ENCODE measurements at places on chromosomes 3 and 15.

DNA sequence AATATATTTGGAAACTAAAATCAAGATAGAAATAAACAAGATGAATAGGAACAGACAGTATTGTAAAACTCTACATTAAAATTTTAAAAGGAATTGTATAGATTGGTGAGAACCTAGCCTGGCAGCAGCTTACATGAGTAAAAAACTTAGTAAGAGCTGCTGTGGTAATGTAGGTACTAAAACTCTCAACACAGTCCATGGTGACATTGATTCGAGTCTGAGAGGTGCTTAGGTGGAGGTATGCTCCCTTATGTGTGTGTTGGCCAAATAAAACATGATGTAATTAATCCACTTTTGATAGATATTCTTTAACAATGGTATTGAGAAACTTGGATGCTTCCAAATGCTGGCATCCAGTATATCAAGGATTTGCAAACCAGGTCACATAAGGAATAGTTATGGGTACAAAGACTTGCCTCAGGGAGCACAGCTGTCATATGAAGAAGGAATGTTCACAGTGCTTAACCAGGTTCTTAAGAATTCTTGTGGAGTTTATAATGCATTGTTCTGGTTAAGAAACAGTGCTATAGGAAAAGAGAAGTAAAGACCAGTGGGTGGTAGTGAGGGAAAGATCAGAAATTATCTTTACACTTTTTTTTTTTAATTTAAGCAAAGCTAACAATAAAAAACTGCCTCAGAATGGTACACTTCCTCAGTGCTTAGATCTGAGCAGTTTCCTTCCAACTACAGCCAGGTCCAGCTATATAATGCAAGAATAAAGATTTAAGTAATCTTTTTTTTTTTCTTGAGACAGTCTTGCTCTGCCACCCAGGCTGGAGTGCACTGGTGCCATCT, 24.6 kb upstream of the IL20RB start:
- no peak for DNase-seq

- no peak for DNase-seq
Observed at GRCh38 chr3:53114412-53115074, 15.7 kb downstream of the RFT1 start.

DNA sequence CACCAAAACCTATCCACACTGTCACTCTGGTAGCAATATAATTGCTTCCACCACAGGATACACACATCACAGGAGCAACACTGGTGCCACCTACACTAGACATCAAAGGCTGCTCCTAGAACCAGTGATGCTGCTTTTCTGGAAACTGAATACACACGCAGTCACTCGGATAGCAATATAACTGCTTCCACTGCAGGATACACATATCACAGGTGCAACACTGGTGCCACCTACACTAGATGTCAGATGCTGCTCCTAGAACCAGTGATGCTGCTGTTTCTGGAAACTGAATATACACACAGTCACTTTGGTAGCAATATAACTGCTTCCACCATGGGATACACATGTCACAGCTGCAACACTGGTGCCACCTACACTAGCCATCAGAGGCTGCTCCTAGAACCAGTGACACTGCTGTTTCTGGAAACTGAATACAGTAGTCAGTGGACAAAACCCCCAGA, 6.9 kb upstream of the TNFSF10 start:
- DNase-seq: no peak

- peak; percentile 17 for DNase-seq
Observed at GRCh38 chr15:58771621-58772250, 634 bp downstream of the MINDY2 start.

Measured in activated T-cell treated with anti-CD3 and anti-CD28 coated beads for 48 hours (primary cell).